ENCODE measurements at places on chromosomes 11 and 22.

- DNase-seq, result no peak
Measured at GRCh38 chr11:75450236-75450635, 17.2 kb upstream of the KLHL35 start.

DNA sequence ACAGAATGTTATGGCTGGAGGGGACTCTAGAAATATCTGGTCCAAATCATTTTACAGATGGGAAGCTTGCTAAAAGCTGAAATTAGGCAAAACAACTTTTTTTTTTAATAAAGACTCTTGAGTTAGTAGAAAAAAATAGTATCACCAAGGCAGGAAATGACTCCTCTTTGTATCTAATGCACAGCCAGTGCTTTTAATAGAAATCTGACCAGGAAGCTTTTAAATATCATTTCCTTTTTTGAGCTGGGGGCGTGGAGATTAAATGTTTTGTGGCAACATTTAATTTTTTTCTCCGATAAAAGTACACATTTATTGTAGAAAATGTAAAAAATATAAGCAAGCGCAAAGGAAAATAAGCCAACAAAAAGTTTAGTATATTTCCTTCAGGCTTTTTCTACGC, 22.5 kb downstream of the TRAF6 start:
- DNase-seq, result no peak

DNA sequence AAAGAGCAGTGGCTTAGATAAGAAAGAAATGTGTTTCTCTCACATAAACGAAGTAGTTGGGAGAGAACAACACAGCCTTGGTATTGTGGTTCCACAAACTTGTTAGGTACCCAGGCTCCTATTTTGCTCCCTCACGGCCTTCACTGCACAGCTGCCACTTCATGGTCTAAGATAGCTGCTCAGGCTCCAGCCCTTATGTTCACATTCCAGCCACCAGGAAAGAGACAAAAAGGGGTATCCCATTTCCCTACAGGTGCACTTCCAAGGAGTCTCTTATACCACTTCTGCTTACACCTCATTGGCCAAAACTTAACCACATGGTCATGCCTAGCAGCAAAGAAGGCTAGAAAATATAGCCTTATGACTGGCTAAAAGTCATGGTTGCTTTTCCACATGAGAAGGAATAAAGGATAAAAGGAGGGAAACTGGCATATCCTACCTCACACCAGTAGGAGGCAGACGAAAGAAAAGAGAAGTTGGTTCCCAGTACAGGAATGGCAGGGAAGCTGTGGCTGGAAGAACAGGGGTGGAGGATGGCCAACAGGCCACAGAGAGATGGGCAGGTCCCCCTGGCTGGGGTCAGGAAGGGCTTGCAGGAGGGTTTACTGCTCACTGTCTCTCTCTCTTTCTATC, 5.4 kb upstream of the HDHD5 start:
- DNase-seq, result no peak

- DNase-seq, result no peak
Measured at GRCh38 chr11:47860536-47860935, 12.4 kb upstream of the NUP160 start.

GRCh38 chr11:60633645-60634044, 65.8 kb upstream of the MS4A8 start:
- no peak for DNase-seq

DNA sequence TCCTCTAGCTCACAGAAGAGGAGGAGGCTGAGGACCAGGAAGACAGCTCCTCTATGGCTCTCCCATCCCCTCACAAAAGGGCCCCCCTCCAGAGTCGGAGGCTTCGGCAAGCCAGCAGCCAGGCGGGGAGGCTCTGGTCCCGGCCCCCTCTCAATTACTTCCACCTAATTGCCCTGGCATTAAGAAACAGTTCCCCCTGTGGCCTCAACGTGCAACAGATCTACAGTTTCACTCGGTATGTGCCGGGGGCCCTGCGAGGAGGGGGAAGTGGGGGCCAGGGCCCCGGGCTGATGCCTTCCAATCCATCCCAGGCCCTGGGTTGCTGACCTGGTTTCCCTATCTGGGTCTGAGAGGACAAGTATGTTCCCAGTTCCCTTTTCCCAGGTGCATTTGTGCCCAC, 7.9 kb downstream of the FOXR1 start:
- no peak for DNase-seq

DNA sequence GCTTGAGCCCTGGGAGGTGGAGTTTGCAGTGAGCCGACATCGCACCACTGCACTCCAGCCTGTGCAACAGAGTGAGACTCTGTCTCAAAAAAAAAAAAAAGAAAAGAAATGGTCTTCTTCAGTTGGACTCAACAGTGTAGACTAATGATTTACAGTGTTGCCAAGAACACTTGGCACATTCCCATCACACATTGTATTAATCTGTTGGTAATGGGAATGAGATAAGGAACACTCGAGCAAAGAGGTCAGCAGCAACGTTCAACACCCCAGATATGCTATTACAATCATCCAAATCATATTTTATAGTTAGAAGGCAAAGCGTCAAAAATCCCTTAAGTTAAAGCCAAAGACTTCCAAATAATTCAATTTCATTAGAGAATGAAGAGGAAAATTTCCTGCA, 14.5 kb downstream of the CDON start:
- DNase-seq, result no peak

GRCh38 chr11:71914617-71915189, 13.7 kb downstream of the XNDC1N start:
- no peak for DNase-seq

GRCh38 chr11:65291613-65292012, 23.1 kb upstream of the CDC42EP2 start:
- DNase-seq, result no peak

GRCh38 chr11:111446404-111447111, 65.6 kb downstream of the BTG4 start:
- peak; percentile 91 for DNase-seq

GRCh38 chr11:42545954-42546353, 765.8 kb upstream of the API5 start:
- DNase-seq, result no peak

DNA sequence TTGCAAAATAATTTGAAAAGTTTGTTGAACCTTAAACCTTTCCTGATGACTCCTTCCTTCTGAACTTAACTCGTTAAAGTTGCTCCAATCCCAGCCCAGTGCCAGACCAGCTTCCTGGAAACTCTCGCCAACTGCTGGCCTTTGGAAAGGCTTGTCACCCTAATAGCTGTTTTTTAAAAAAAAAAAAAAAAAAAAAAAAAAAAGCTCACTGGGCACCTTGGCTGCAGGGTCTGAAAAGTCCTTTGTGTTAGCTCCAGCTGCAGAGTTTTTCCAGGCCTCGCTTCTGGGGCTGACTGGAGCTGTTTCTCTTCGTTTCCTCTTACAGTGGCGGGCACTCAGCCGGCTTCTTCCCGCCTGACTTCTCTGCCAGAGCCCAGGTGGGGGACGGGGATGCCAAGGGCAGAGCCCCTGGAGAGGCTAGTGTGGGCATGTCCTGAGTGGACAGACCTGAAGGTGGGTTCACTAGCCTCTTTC, 25.1 kb downstream of the KCNQ1OT1 start:
- no peak for DNase-seq

DNA sequence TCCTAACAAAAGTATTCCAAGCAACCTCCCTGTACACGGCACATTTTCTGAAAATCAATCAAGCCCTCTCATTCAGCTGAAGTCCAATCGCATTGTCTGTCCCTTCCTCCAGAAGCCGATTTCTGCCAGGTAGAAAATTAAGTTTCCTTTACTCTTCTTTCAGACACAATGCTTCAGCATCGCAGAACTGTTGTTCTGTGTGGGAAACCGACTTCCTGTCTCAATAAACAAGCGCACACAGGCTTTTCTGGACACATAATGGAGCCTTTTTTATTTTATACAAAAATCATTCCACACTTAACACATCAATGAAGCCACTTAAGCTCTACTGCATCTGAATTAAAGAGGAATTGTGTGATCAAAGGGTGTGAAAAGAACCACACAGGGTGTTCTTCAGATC, 75.6 kb downstream of the BLID start:
- DNase-seq, result no peak

DNA sequence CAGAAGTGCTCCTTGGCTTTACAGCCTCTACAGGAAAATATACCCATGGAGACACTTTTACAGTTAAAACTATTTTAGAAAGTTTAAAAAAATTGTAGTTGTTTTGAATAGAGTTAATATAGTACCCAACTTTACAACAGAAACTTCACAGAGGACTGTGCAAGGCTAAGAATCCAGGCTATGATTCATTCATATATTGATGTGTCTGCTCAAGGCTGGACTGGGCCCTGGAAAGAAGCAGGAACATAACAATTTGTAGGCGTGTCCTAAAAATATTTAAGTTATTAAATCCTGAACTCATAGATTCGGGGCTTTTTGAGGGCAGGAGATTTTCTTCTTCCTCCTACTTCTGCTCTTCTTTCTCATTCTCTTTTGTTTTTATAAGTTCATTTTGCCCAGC, 291.5 kb upstream of the CCDC179 start:
- DNase-seq, result no peak

GRCh38 chr11:126282361-126282735, 545 bp upstream of the TIRAP start:
- peak; percentile 33 for DNase-seq

DNA sequence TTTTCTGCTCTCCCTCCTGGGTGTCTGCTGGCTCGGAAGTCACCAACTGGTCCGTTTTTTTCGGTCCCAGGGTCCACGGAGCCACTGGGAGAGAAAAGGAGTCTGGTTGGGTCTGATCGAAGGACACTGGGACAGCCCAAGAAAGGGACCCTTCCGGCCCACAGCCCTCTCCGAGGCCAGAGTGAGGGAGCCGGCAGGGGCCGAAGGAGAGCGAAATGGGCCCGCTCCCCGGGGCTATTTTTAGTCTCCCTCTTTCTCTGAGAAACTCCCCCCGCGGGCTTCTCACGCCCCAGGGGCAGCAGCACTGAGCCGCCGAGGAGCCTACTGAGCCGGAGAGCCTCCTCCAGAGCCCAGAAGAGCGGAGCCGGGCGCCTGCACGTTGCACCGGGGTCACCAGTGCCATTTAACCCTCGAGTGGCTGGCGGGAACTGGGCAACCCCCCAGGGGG, 1.9 kb downstream of the ESAM start:
- no peak for DNase-seq

- DNase-seq, result no peak
Measured at GRCh38 chr22:17637490-17638181, 921 bp upstream of the BCL2L13 start.

DNA sequence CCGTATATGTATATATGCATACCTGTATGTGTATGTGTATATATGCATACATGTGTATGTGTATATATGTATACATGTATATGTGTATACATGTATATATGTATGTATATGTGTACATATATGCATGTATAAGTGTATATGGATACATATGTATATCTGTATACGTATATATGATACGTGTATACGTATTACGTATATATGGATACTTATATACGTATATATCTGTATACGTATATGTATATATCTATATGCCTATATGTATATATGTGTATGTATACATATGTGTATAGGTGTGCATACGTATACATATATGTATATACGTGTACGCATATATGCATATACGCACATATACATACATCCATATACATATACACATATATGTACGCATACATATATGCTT, 681.6 kb upstream of the ANO3 start:
- DNase-seq, result no peak

DNA sequence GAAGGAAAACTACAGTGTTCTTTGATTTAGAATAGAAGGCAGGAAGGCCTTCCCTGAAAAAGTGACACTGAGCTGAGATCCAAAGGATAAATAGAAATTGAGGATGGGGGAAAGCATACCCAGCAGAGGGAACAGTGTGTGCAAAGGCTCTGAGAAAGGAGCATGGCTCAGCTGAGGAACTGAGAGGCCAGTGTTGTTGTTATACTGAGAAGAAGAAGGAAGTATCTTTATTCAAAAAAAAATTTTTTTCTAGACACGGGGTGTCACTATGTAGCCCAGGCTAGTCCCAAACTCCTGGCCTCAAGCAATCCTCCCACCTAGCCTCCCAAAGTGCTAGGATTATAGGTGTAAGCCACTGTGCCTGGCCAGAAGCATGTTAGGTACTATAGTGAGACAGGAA, 3.5 kb upstream of the PIK3C2A start:
- no peak for DNase-seq

GRCh38 chr11:105135883-105136282, 3.7 kb downstream of the CARD18 start:
- DNase-seq, result no peak
